AG08395 (cell line): ENCODE measurements at places on chromosomes 2 and 18.
A peak's percentile ranks its signal among the peaks of the same experiment; 100 is the strongest.

DNA sequence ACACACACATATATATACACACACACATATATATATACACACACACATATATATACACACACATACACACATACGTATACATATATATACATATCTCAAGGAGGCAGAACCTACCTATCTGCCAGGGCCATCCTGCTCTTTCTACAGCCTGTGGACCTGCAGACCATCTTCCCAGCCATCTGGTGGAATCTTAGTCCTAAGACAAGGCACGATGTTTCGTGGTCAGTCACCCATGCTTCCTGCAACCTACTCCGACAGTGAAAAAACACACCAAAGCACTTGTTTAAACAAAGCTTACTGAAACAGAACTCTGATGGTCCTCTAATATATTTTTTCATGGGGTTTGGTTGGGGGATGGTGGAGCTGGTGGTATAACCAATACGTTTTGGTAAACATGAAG lies 164.2 kb upstream of the ZNF521 start:
- DNase-seq, result no peak

DNA sequence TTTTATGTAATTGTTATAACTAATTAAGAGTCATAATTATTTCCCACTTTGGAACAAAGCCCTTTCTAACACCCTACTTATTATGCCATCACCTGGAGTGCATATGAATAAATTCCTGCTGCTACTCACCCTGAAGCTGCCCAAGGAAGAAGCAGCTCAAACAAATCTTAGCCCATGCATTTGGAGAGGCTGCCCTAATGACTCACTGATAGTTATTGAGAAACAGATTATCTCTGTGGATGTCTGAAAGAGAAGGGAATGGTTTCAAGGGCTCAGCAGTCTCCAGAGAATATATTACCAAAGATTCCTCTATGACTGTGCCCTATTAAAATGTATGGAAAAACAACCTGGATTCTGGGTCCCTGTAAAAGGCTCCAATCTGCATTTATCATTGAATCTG lies 81.0 kb downstream of the GPR39 start:
- no peak for DNase-seq

DNA sequence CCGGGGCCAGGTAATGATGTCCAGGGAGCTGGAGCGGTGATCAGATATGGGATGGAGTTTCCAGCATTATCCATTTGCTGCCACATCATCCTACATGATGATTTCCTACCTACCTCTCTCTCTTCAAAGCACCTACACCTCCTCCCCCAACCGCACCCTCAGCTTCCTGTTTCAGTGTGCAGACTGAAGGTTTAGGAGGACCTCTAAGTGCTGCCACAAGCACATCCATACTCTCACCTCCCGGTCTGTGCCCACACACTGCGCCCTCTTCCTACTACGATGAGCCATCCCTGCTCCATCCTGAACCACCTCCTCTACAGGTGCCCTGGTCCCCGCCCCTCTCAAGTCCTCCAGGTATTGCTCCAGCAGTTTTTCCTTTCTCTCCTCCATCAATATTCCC lies 123.7 kb downstream of the ALPK2 start:
- DNase-seq, result no peak

- DNase-seq, result no peak
Measured at GRCh38 chr18:34315591-34316352, 91.1 kb upstream of the NOL4 start.

- DNase-seq, result no peak
Measured at GRCh38 chr18:54278615-54279014, 9.3 kb downstream of the POLI start.

DNA sequence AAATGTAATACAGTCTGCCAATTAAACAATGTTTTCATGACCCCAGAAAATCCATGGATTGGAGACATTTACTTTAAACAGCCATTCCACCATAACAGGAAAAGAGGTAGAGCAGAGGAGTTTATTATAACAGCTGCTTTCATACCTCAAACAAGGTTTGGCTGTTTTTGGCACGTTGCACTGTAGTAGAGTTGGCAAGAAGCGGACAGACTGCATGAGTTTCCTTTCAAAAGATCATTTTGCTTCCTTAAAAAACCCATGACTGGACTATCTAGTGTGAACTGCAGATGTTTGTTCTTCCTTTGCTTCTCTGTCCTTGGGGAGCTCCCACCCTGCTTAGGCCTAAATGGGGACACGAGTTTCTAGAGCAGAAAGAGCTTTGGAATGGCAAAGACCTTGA lies 108.5 kb upstream of the THOC1 start:
- DNase-seq, result no peak

DNA sequence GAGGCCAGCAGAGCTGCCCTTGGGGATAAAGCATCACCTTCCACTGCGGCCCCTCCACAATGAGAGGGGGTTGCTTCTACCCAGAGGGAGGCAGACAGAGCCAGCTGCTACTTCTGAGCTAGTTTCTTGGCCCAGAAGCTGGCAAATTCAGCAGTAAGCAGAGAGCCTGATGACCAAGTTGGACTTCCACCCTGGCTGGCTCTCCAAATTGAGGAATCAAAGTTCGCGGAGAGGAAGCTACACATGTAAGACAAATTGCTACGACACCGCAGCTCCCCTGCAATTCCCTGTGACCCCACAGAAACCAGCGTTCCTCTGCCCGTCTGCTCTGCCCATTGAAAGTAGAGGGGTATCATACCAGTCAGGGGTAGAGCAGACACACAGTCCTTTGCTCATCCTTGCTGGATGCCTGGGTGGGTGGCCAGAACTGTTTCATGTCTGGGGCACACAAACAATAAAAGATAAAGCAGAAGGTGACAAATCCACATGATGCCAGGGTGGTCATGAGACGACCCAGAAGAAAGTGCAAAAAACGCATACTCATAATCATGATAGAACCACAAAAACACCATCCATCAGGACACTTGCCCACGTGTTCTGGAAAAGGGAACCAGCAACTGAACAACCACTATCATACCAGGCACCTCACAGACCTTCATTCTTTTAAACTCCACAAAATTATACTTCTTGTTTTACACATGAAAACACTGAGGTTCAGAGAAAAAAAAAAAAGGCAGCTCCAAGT lies 5.4 kb downstream of the TFCP2L1 start:
- DNase-seq, result no peak

DNA sequence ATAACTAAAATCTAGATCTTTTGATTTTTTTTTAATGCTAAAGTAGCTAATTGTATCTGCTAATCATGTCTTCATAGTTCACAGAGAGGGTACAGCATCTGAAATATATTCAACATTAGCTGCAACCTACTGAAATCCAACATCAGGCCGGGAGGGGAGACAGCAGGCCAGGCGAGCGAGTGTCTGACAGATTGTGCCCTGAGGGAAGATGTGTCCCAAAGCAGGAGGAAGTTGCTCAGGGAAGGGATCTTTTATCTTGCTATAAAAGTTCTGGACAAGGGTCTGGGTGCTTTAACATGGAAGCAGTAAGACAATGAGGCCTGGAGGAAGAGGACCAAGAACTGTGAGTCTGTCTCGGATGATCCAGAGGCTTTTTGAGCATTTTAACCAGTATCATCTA lies 274.1 kb downstream of the AFF3 start:
- no peak for DNase-seq

- DNase-seq, result peak; percentile 76
Measured at GRCh38 chr2:8633735-8634313, 48.0 kb upstream of the ID2 start.

- no peak for DNase-seq
Measured at GRCh38 chr2:120406566-120406965, 60.6 kb downstream of the INHBB start.

DNA sequence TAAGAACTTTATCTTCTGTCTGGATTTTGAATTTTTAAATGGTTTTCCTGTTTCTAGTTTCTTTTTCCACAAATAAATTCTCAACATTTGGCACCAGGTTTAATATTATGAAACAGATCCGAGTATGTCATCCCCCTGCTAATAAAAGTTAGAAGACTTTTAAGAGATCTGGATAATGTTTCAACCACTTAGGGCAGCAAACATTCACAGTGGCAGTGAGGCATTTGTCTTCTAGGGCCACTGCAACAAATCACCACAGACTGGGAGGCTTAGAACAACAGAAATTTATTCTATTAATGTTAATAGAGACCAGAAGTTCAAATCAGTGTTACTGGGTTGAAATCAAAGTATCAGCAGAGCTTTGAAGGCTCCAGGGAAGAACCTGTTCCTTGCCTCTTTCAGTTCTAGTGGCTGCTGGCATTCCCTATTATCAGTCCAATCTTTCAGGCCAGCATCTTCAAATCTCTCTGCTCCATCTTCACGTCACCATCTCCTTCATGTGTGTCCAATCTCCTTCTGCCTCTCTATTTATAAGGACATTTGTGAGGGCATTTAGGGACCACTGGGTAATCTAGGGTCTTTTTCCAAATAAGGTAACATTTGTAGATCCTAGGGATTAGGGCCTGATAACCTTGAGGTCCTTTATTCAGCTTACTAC lies 23.4 kb downstream of the ACSL3 start:
- no peak for DNase-seq

DNA sequence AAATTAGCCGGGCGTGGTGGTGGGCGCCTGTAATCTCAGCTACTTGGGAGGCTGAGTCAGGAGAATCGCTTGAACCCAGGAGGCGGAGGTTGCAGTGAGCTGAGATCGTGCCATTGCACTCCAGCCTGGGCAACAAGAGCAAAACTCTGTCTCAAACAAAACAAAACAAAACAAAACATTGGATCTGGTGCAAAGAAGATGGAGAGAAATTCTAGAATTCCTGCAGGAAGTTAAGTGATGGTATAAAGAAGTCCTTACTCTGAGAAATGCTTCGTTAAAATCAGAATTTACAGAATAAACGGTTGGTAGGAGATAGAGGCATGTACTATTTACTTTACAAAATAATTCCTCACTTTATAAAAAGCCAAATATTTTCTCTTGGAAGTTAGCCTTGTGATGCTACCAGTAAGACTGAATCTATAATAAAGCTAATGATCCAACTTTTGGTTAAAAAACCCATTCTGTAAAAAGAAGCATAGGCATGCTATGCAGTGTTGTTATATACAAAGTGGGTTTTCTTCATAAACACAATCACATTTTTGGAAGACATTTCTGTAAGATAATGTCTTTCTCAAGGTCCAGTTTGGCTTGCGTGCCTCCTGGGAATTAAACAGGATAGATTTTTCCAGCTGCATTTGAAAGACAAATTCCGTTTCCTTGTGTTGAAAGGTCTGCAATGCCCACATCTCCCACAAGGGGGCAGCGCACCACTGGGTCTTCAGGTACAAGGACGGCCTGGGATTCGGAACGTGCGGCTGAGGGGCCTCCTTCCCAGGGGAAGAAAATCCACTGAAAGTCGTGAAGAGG lies 35.6 kb upstream of the PNO1 start:
- peak; percentile 81 for DNase-seq

DNA sequence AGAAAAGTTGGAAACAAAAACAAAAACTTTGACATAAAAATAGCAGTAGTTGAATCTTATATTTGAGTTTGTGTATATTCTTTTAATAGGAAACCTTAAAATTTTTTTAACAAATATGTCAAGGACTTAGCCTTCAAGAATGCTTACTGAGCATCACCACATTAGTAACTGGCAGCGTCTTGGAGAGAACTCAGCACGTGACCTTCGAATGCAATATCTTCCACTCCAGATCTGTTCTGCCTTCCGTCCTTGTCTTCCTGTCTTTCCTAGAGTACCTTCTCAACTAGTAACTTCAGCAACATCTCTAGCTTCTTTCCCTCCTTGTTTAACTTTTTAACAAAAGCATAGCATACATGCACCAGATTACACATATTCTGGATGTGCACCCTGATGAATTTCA lies 972 bp downstream of the RSAD2 start:
- DNase-seq, result no peak

GRCh38 chr2:231732604-231733003 lies 24.3 kb downstream of the PTMA start:
- DNase-seq, result no peak

DNA sequence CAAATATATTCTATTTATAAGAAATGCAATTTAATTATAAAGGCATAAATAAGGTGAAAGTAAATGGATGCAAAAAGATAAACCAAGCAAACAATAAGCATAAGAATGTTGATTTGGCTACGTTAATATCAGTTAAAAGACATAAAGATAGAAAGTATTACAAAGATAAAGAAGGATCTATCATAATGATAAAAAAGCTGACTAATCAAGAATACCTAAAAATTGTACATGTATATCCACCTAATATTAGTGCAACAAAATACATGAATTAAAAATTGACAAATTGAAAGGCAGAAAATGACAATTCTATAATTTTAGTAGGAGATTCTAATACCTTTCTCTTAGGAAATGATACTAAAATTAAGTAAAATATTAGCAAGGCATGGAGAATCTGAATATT lies 21.5 kb downstream of the SLC9A4 start:
- no peak for DNase-seq

- peak; percentile 89 for DNase-seq
Measured at GRCh38 chr2:38665854-38666555, at the start of gene GALM. TSS of gene GALM (plus strand) at chr2:38666114. CDS start at chr2:38666162, 48 bp downstream.

- no peak for DNase-seq
Measured at GRCh38 chr2:63514781-63515180, 73.5 kb downstream of the WDPCP start.

DNA sequence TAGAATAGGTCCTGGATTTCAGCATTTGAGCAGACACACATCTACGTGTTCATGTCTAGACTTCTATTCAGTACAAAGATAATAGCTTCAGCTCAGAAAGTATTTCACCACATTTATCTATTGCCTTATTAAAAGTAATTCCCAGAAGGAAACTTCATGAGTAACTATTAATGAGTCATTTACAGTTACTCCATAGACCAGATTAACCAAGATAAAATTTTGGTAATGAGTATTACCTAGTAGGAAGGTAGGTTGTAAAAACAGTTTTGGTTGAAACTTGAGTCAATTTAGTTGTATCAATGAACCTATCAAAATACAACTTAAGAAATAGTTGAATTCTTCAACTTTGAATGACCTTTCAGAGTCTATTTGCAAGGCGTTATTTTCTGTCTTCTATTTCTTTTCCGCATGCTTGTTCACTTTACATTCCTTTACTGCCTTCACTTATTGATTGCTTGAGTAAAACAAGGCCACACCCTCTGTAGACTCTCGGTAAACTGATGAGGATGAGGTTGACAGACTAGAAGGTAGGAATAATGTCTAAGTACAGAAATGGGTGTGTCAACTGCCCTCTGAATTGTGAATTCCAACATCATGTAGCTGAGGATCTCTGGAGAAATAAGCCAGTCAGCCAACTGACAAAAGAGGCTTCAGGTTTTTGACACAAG lies 1165.6 kb upstream of the ZEB2 start:
- DNase-seq, result no peak

DNA sequence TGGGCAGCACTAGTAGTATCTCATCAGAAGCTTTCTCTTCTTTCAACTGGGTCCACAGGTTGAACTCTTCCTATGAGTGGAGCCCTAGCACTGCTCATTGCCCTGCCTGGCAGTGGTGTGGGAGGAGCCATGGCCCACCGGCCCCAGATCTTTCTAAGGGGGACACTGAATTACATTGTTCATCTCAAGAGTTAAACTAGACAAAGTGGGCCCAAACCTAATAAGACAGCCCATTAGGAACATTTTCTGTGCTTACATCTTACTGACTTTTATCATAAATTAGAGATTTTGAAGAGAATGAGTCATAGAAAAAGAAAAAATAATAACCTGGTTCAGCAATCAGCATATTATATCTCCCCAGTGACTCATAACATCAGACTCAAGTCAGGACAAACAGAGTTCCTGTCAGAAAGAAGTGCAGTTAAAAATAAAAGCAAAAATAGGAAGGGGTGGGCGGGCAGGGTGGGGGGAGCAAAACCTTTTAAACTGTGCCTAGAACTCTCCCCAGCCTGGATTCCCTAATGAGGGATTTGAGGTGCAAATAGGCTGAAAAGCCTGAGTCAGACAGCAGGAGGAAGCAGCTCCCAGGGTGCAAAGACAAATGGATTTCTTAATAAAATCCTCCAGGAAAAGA lies 161.6 kb upstream of the TRIB2 start:
- peak; percentile 41 for DNase-seq

GRCh38 chr2:143692162-143692561 lies 562.9 kb downstream of the ARHGAP15 start:
- no peak for DNase-seq
